T1000 (cell line): ENCODE measurements at places on chromosomes 1 and 21.
A peak's percentile ranks its signal among the peaks of the same experiment; 100 is the strongest.

GRCh38 chr1:151615711-151616504 is 4.1 kb downstream of the SNX27 start:
- no peak for DNase-seq

- DNase-seq, result no peak
These were observed 18.1 kb downstream of the CITED4 start for GRCh38 chr1:40844079-40844478.

GRCh38 chr1:46130606-46131005 is 1.8 kb downstream of the PIK3R3 start:
- no peak for DNase-seq

DNA sequence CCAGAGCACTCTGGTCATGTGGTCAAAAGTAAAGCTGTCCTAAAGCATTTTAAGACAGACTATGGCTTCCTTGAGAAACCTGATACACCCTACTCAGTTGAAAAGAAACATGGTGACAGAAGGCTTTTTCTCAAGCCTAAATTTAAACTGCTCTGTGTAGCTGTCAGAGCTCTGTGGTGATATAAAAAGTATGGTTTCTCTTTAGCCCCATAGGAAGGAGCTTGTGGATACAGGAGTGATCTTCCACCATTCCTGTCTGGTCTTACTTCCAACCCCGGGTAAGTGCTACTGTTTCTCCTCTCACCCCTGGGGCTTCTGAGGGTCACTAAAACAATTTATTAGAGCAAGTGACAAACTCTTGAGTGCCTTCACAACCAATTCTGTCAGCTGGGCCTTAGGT is 8.5 kb downstream of the TP53BP2 start:
- DNase-seq, result no peak

DNA sequence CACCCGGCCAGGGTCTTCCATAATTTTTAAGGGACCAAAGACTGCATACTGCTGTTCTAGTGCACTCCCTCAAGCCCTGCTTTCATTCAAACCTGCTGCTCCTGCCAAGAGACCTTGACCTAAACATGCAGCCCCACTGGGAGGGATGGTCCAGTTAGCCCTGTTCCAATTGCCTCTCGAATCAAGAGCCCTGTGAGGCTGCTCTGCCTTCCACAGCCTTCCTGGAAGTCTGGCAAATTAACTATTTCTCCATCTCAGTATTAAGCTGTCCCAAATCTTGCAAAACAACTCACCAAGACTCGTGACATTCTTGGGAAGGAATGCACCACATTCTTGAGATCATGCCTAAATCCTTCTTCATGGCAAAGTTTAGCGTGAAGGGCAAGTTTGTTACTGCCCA is 231.3 kb downstream of the C1orf94 start:
- DNase-seq, result no peak

DNA sequence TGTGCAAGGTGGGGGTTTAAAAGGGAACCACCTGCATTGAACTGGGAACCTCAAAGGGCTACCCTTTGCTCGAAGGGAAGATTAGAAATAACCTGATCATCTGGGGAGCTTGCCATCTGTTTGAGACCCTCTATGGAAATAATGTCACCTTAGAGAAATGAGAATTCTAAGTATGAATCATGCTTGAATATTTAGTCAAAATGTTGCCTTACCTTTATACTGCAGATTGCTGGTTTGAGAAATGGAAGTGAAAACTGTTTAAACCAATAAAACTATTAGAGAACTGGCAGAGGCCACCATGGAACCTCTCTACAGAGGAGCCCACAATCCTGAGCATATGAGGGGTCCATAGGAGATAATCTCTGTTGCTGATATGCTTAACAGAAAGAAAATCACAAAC is 131.2 kb upstream of the FAM78B start:
- DNase-seq, result no peak

GRCh38 chr1:43573066-43573800 is 42.5 kb downstream of the PTPRF start:
- no peak for DNase-seq

DNA sequence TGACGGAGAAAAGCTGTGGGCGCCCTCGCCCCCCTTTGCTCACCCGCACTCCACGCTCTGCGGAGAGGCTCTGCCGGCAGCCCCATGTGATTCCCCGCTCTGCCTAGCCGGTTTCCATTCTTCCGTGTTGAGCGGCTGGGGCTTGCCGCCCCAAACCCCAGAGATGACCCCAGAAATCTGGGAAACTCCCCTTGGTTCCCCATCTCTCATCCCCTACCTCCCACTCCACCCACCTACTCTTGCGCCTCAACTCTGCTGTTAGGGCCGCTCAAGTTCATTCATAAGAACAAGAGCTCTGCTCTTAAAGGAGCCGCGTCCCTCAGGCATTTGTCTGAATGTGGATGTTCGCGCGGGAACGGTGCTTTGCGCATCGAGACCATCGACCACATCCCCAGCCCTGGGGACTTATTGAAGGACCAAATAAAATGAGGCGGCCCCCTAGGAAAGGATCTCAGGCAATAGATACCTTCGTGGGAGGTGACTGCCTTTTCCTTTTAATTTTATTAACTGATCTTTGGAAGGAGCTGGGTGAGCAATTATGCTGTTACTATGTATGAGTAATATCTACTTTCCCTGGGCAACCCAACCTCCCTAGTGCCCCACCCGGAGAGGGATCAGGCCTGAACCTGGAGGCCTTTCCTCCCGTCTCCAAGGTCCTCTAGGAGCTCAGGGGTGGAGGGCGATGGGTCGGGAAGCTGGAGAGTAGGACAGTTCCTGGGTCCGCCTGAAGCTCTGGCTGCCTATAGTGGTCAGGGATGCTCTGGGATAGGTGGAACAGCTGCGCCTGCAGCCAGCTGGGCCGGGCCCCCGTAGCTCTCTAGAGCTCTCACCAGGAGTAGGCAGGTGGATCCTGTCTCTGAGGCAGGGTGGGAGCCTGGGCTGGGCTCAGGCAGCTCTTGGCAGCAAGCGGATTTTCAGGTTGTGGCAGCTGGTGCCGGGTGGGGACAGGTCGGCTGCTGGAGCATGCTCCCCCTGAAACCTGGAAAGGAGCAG is 898 bp downstream of the MFSD2A start:
- DNase-seq, result peak; percentile 31

- DNase-seq, result no peak
These were observed 1.1 kb downstream of the INKA2 start for GRCh38 chr1:111738133-111738435.

DNA sequence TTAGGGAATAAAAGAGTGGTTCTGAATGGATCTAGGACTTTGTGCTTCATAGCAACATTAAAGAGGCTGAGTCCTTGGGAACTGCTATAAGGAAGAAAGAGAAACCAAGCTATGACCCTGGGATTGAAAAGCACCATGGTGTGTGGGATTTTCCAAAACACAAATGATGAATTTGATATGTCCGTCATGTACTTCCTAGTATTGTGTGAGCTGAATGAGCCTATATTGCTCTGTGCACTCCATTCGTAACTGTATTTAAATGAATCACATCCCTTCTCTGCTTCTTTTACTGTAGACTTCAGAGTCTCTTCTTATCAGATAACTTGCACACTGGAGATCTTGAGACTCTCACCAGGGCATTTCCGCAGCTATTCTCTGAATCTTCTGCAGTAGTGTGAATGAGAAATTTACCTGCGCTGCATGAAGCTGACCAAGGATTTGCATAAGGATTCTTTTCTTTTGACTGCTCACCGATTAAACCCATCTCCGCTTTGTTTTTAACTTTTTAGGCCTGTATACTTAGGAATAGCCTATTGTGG is 23.1 kb upstream of the OR10J4 start:
- no peak for DNase-seq

- DNase-seq, result no peak
These were observed 144.9 kb upstream of the HP1BP3 start for GRCh38 chr1:20931930-20932436.

DNA sequence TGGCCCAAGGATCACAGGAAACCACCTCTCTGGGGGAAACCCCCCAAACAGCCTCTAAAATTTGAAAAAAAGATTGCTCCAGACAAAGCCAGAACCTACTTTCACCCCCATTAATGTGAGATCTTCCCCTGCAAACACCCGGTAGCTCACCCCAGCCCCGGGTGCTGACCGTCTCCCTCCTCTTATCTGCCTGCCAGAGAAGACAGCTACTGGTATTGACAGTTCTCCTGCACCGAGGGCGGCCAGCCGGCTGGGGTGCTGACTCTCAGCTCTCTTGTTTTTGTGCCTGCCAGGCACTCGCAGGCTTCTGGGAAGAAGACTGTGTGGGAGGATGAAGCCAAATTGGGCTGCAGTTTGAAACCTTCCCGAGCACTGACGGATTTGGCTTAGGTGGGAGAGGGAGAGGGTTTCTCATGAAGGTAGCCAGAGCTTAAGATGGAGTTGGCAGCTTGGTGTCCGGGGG is 48.2 kb downstream of the RASSF5 start:
- no peak for DNase-seq

- DNase-seq, result no peak
These were observed 50.1 kb upstream of the RWDD3 start for GRCh38 chr1:95183952-95184351.

GRCh38 chr1:203563291-203563690 is 63.3 kb upstream of the ATP2B4 start:
- DNase-seq, result no peak

DNA sequence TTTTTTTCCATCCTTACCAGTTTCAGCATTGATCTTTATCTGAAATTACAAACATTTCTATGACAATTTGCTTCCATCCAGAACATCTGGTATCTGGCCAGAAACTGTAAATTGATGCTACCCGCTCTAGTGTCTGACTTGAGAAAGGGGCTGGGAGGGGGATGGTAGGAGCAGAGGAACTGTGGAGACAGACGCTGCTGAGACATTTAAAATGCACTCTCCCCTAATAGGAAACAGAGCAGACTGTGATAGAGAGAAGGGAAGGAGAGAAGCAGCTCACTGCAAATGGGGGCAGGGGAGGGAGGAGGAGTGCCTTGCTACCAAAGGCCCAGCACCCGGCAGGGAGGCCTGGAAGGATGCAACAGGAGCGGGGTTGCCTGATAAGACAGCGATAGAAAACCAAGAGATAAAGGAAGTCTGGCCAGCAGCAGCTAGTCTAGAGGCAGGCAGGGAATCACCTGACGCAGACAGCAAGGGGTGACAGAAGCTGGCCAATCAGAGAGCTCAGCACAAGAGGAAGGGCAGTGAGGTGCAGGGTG is 195.5 kb upstream of the NFIA start:
- DNase-seq, result no peak

DNA sequence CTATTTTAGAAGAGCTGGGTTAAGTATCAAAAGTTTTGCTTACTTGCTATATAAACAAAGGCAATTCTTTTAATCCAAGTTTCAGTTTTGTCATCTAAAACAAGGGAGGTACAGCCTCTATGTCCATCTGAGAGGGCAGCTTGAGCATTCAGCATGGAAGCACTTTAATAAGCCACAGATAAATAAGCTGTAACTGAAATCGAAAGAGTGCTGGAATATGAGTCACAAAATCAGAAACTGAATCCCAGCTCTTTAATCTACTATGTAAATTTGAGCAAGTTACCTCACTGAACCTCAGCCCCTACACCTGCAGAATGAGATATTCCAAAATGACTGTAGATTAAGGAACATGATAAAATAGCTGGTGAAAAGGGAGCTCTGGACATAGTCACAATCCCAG is 80.0 kb upstream of the HP1BP3 start:
- no peak for DNase-seq

DNA sequence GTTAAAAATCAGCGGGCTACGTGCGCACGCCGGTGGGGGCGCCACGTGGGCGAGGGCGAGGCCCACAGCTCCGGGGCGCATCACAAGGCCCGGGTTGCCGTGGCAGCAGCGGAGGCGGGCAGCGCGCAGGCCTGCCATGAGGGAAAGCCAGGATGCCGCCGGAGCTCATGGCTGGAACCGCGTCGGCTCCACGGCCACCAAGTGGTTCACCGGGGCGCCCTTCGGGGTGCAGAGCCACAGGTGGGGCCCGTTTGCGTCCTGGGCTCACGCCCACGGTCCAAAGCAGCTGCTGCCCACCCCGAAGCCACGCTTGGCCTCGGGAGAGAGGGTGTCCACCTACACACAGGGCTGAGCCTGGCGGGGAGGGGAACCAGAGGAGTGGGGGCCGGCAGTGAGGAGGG is 4.9 kb upstream of the TTC22 start:
- no peak for DNase-seq

GRCh38 chr1:248576260-248576980 is 1.9 kb upstream of the OR2T34 start:
- DNase-seq, result no peak

DNA sequence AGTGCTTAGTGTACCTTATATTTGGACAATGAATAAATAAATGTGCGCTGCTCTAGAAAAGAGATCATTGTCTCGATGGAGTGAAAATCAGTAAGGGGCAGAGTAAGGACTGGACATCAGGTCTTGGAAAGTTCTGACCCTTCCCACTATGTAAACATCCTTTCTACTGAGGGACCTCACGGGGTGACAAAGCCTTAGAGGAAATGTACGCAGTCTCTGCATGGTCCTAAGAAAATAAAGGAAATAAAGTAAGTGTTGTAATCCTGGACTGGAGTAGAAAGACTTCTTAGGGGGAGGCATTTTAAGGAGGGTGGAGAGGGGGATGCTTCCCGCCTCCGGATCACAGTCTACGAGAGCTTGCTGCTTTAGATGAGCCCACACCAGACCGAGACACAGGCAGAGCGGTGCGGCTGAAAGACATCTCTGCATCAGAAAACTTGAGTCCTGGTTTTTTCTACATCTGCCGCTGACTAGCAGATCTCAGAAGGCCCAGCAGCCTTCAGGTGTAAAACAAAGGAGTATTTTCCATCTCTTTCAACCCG is 22.3 kb upstream of the GPR137B start:
- no peak for DNase-seq

DNA sequence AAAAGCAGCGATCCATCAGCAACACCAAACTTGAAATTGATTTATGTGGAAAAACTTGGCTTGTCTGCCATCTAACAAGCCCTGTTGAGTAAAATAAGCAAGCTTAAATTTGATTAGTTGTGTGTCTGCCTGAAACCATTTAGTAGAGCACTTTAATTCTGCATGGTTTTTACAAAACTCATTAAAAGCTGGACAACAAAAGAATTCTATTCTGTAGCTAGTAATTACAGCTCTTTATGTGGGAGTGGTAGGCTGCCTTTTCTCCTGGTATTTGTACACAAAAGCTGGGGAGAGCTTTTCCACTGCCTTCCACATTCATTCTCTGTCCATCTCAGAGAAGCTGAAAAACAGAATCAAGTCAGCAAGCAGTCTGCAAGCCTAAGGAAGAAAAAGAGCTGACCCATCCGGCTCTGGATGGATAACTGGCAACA is 1.7 kb downstream of the ETS2 start:
- no peak for DNase-seq
